Stimulated activated CD8-positive, alpha-beta memory T cell treated with anti-CD3 and anti-CD28 coated beads, Interleukin-7, amount 100 ng/mL, for 1 hour (primary cell): ENCODE measurements at places on chromosomes 1 and 21.

- DNase-seq = no peak
Measured at GRCh38 chr1:180042988-180043622, 88.5 kb downstream of the CEP350 start.

GRCh38 chr21:21097466-21097865, 99.3 kb downstream of the NCAM2 start:
- DNase-seq = no peak

- DNase-seq = no peak
Measured at GRCh38 chr1:67811781-67812180, 21.5 kb downstream of the GNG12 start.

DNA sequence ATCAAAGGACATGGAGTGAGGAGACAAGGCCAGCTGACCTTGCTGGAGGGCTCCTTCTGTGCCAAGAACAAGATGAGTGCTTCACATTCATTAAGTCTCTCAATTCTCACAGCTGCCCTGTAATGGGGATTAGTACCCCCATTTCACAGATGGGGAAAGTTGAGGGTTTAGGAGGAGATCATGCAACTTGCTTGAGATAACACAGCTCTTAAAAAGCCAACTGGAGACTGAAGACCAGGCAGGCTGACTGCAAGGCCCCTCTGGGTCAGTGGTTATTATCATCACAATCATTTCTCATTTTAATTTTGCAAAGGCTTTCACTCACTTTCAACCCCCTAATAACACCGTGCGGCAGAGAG, 46.8 kb downstream of the GPR161 start:
- DNase-seq = no peak

GRCh38 chr1:48644905-48645605, 131.6 kb downstream of the BEND5 start:
- no peak for DNase-seq

GRCh38 chr1:63705078-63705477, 68.7 kb upstream of the ROR1 start:
- DNase-seq = no peak

DNA sequence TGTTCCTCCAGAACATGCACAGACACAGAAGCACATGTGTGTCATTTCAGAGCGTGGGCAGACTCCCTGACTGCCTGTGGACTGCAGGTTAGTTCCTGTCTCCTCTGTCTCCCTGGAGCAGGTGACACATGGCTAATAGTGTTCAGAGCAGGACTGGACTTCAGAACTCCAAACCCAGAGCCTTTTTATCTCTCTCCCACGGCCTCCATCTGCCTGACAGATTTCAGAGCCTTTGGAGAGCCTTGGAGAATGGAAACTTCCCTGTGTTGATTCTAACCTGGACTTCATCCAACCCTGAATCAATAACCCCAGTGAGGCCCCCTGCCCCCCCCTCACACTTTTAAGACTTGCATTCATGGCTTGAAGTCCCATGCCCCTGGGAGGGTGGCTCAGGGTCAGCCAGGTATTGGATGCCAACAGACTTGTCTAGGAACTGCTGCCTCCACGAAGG, 44.4 kb downstream of the C1orf198 start:
- no peak for DNase-seq

DNA sequence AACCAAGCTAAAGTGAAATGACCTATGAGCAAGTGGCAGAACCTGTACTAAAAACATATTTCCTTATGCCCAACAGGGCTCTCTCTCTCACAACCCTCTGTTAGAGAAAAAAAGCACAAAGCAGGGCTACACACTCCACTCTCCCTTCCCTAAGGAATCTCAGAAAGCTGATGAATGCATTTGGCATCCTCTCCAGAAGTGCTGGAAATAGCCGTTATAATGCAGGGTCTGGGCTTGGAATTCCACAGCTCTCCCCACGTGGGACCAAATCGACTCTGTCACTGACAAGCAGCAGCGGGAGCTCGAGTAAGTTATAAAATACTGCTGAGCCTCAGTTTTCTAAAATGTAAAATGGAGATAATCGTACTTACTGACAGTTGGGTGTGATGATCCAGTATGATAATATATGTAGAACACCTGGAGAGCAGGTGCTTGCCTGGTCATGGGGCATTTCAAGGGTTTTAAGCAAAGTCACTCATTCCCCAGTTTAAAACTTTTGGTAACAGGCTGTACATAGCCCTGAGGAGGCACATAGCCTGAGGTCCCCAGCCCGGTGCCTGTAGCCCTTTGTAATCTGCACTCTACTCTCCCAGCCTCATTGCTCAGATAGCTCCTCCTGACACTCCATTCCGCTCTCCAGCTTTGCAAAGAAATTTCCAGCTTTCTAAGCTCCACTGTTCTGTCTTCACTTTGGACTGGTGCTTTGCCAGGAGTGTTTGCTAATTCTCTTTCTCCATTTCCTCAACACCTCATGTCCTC, 175.6 kb upstream of the DAB1 start:
- DNase-seq = no peak

GRCh38 chr21:43652616-43653015, 6.7 kb downstream of the HSF2BP start:
- DNase-seq = no peak

- DNase-seq = no peak
Measured at GRCh38 chr1:33666616-33667015, 194.2 kb downstream of the ZSCAN20 start.

GRCh38 chr1:211329764-211330201, 3.1 kb downstream of the TRAF5 start:
- DNase-seq = no peak

DNA sequence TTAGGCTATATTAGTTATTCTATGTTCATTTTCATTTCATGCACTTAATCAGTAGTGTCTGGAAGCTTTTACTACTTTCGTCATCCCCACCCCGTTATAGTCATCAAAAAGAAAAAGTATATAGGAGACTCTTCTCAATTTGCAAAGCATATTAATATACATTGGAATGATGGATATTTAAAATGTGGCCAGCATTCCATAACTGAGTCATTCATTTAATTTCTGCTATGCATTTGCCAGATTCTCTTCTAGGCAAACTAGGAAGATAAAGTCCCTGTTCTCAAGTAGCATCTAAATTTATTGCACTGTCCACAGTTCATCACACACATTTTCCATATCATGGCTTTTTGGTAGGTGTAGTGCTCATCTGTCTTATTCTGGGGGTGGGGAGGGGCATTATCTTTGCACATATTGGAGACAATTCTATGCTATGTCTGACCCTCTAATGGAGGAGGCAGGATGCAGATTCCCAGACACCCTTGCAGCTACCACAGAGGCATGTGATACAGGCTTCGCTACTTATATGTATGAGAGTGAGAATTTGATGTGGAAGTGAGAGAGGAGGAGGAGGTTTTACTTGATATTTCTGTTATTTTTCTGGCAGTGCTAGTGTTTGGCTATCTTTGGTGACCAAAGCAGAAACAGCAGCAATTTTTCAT, 125.8 kb downstream of the CTH start:
- DNase-seq = no peak

GRCh38 chr21:34707876-34708325, 39.1 kb downstream of the CLIC6 start:
- no peak for DNase-seq

DNA sequence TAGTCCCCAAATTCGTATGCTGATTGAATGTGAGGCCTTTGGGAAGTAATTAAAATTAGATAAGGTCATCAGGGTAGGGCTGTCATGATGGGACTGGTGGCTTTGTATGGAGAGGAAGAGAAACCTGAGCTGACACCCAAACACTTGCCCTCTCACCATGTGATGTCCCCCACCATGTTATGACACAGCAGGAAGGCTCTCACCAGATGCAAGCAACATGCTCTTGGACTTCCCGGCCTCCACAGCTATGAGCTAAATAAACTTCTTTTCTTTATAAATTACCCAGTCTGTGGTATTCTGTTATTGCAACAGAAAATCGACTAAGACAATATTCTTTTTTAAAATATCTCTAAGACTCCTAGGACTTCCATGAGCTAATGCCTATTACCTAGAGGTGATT, 43.6 kb upstream of the GUCA2B start:
- DNase-seq = no peak

DNA sequence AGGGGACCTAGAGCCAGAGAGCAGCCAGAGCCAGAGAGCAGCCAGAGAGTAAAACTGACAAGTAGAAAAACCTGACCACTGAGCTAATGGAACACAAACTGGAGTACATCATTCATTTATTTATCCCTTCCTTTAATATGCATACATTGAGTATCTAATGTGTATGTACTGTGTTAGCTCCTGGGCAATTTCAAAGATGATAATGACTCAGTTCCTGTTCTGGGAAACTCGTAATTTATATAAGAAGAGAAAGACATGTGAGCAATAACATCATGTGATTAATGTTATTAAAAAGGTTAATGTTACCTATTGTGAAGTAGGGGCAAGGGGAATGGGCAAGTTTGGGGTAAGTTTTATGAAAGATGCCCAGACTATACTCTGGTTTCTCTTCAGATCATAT, 199.9 kb downstream of the TNR start:
- no peak for DNase-seq

- DNase-seq = no peak
Measured at GRCh38 chr1:108893141-108893530, 16.4 kb downstream of the GPSM2 start.

DNA sequence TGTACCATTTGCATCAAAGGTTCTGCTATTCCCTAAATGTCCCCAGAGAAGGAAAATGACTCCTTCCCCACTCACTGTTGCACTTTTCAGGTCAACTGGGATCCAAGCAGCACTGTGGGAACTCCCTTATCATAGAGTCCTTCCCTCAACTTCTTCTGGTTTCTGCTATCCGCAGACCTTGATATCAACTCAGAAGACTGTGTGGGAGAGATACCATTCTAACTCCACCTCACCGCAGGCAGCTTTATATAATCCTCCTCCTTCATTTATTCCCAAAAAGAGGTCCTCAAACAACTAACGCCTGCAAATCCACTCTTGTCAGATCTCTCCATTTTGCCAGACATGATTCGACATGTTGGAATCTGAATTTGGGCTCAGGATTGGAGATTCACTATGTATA, 27.3 kb downstream of the LHX9 start:
- DNase-seq = no peak

DNA sequence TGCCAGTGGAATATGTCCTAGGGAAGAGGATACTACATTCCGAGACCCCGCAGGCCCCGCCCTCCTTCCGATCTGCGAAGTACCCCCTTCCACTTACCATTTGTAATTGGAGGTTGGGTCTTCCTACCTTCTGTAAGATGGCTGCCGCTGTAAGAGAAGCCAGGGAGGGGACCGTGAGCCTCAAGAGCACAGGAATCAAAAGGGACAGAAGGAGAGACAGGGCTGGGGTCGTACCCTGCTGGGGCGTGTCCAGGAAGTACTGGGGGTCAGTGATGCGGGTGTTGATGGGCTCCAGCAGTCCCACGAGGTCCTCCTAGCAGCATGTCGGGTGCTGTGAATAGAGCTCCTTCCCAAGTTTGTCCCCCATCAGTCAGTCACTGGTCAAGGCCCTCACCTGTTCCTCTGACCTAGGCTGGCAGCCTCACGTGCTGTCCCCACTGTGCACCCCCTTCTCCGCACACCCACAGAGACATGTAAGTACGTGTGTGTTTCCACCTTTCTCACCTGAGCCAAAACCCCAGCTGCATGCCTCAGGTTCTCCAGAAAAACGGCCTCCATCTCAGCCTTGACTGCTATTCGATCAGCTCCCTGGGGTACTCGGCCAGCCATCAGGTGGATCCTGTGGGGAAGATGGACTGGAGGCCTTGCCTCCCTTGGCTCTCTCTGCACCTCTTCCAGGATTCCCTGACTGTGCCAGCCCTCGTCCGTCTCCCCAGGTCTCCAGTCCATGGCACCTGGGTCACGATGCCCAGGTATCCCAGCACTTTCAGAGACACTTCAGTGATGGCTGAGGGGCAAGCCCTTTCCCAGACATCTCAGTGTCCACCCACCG, 1.8 kb downstream of the HYI start:
- DNase-seq = no peak

DNA sequence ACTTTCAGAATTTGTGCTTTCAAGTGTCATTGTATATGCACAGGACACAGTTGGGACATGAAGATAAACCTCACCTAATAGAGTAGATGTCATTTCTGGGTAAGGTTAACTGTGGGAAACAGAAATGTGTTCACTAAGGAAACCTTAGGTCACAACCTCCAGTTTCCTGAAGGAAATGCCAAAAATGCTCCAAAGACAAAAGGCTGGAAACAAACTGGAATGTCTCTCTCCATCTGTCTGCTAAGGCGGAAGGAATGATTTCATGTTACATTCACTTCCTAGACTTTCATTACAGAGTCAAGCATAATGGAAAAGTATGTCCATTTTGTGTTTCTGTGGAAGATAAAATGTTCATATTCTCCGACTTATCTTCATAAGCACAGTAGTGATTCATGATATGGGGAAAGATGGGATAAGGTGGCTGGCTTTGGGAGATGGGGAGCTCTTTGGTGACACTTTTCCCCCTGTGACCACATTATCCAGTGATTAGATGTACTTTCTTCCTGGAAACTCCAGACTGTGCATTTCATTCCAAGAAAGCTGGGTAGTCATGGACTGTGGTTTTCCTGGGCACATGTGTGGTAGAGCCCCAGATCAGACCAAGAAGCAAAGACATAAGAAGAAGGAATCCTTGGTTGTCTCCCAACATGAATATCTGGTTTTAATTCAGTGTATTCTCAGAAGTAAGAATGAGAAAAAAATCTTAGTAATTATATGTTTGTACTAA, 5.7 kb downstream of the S1PR1 start:
- DNase-seq = no peak

GRCh38 chr1:218078916-218079315, 206.2 kb upstream of the RRP15 start:
- DNase-seq = no peak

- DNase-seq = no peak
Measured at GRCh38 chr21:22343303-22343702, 1345.1 kb downstream of the NCAM2 start.

DNA sequence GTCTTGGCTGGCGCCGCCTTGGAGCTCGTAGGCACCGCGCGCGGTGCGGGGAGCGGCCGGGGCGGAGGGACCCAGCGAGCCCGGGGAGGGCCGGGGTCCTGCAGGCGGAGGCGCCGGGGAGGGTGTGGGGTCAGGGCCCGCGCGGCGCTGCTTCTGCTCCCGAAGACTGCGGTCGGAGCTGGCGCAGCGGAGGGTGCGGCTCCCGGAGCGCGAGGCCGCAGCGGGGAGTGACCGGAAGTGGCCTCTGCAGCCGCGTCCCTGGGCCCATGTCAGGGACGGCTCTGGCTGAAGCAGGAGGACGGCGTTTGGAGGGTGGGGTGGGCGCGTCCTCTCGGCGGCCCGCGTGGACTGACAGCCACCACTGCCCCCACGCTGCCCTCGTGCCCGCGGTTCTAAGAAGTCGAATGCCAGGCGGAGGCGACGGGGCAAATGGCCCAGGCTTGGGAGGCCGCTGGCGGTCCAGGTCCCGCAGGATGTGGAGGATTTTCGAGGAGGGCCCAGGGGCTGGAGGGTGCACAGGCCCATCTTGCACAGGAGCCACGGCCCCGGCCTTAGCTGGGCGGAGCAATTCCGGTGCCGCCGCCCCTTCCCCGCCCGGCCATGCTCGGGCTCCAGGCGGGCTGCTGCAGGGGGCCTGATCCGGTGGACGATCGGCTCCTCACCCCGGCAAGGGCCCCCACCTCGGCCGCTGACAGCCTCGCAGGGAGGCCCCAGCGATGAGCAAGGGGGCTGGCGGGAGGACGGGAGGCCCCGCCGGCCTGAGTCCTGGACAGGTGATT, 7.7 kb upstream of the ZNF669 start:
- DNase-seq = no peak

- no peak for DNase-seq
Measured at GRCh38 chr1:2860476-2861142, 59.1 kb upstream of the TTC34 start.

GRCh38 chr1:226425004-226425378, 17.1 kb upstream of the PARP1 start:
- no peak for DNase-seq
